Urinary bladder (tissue), 4 donors: ENCODE measurements at places on chromosomes 13 and 19.

GRCh38 chr19:28652765-28653164 lies 560.2 kb downstream of the UQCRFS1 start:
- DNase-seq, result no peak

DNA sequence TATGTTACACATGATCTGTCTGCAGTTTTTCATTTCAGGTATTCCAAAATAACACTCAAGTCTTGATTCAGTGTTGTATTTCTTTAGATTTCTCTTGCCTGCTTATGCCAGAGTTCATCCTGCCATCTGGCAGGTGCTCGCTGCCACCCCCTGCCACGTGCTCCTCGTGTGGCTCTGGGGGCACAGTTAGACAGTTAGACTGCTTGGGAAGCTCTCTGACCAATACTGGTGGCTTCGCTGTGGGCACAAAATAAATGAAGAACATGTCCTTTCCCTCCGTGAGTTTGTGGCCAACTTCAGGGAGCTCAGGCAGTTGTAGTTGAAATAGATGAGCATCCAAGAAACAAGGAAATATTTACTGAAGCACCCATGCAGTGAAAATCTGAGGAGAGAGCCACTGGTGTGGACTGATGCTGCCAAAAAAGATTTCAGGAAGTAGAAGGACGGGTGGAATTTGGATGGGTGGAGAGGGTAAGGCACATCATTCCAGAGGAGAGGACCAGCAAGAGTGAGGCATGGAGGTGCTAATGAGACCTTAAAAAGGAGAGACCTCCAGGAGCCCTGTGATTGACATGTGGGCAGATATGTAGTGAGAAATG lies 37.5 kb upstream of the GPR183 start:
- no peak for DNase-seq

DNA sequence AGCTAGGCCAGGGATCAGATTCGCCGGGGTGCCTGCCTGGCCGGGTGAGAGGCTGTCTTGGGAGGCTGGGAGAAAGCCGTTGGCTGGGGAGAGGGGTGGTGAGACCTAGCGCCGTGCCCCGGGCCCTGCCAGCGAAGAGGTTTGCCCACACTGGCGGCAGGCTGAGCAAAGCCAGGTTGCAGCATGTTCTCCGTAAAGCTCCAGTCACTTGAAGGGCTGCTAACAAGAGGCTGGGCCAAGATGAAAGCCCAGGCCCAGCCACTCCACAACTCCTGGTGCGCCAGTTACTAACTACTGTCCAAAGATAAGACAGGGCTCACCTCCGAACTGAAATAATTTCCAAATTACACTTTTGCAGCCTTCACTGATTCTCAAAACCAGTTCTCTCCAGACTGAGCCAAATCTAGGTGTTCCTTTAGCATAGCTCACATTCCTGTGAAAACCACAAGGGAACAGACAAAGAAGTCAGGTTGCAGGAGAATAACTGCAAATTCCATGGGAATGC lies 16.3 kb downstream of the ELAVL1 start:
- no peak for DNase-seq

DNA sequence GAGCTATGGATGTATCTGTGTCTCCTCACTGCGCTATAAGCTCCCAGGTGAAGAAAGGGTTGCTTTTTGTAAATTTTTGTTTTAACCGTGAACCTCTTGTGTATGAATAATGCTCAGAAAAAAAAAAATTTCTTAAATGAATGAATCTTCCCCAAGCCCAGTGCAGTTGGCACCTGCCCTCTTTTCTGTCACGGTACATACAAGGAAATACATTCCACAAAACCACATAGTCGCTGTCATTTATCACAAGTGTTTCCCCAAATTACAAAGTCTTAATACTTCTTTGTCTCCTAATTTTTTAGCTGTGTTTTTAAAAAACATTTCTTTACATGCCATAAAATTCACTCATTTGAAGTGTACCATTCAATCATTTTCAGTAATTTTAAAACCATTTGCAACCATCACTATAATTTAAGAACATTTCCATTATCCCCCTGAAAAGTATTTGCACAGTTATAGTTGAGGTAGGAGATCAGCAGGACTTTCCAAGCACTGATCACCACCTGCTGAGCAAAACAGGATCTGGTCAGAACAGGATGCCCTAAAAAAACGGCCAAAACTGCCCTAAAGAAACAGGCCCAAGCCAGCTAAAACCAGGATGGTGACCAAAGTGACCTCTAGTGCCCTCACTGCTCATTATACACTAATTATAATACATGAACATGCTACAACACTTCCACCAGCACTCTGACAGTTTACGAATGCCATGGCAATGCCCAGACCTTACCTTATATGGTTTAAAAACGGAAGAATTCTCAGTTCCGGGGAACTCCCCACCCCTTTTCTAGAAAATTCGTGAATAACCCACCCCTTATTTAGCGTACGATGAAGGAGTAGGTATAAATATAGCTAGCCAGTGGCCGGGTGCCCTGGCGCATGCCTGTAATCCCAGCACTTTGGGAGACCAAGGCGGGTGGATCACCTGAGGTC lies 1.3 kb upstream of the TEX30 start:
- no peak for DNase-seq

DNA sequence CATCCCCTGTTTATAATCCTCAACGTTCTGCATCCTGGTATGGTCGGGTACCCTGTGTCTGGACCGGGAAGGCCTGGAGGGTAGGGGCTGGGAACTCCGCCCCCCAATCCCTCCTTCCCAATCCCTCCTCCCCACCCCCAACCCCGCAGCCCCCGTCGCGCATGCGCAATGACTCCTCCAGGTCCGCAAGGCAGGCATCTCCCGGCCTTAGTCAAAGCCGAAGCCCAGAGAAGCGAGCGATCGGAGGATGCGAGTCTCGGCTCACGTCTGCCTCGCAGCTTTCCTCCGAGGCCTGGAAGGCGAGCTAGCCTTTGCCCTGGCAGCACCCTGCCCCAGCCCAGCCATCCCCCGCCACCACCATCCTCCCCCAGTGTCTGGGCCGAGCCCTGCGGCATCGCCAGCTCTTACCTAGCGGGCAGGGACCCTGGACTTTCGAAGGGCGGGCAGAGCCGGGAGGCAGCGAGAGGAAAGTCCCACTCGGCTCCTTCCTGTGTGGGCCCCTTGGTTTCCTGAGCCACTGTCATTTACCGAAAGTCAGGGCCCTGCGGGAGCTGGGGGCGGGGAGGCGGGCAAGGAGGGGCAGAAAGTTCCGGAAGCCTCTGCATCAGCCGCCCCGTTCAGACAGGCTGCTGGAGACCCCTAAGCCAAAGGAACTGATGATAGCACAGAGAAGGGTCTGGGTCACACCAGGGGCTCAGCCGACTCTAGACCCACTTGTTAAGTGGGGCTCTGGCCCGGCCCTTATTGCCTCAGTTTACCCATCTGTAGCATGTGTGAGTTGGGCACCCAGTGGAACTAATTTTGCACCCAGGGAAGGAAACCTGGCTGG lies at the start of gene JAK3:
TSS of gene JAK3 (minus strand) at position 445 of the 829 bp plus-strand sequence. CDS start 3,565 bp downstream, outside the sequence.
- peak; percentile 62 for DNase-seq

- peak; percentile 35 for DNase-seq
Measured at GRCh38 chr13:108947551-108948030, 318.2 kb downstream of the MYO16 start.

- no peak for DNase-seq
Measured at GRCh38 chr13:101955764-101956163, 446.1 kb downstream of the FGF14 start.

DNA sequence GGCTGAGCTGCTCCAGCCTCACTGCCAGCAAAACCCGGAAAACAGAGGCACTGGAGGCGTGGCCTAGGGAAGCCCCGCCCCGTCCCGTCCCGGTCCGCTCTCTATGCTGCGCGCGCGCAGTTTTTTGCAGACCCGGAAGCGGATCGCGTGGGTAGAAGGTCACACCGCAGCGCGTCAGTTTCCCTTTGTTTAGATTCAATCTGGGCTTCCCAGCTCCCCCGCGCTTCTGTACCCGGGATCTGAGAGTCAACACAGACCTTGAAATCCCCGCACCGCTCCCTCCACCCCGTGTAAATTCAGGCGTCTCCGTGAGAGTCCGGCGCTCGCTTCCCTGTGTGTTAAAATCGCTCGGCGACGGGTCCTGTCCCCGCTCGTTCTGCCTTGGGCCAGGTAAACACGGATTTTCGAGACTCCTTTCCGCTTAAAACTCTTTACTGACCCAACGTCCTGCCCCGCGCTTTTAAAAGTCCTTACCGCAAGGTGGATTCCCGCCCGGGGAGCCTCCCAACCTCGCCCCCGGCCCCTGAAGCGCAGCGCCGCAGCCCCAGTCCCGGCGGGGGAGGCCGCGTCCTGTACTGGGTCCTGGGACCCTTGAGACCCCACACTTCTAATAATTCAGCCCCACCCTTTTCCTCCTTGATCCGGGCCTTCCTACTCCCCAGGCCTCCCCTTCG lies at the start of gene ZNF610:
TSS of gene ZNF610 (plus strand) at position 127 of the 674 bp plus-strand sequence. CDS start 12,930 bp downstream, outside the sequence.
- DNase-seq, result peak; percentile 75

DNA sequence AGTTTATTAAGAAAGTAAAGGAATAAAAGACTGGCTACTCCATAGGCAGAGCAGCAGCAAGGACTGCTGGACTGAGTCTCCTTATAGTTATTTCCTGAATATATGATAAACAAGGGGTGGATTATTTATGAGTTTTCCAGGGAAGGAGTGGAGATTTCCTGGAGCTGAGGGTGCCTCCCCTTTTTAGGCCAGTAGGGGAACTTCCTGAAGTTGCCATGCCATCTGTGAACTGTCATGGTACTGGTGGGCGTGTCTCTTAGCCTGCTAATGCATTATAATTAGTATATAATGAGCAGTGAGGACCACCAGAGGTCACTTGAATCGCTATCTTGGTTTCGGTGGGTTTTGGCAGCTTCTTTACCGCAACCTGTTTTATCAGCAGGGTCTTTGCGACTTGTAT lies 13.5 kb downstream of the ZSCAN5A start:
- DNase-seq, result no peak

DNA sequence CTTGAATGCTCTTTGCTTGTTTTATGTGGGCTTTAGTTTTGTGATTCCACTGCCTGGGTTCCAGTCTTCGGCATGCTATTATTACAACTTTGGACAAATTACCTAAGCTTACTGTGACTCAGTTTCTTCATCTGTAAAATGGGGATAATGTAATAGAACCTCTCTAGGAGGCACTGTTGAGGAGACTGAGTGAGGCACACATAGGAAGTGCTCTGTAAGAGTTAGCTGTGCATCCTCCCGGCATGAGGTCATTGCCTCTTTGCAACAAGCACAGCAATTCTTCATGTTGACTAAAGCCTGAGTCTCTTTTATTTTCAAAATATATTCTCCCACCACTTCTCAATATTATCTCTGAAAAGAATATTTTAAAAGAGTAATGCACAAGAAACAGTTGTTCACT lies 227.4 kb downstream of the DLEU7 start:
- DNase-seq, result no peak

DNA sequence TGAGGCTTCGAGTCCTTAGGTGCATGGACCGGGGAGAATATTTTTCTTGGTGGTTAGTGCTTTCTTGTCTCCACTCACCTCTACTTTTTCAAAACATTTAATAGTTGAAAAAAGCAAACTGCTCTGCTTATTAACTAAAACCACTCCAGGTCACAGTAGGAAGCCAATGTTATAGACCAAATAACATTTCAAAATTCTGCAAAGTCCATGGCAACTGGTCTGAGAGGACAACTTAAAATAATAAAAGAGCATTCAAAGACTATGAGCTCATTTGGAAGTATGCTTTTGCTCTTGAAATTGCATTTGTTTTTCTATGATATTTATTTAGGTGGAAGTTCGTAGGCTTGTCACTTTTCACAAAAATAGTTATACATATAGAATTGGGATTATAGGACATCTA lies 483.0 kb downstream of the DCT start:
- no peak for DNase-seq

- DNase-seq, result no peak
Measured at GRCh38 chr13:35592457-35592856, 116.0 kb upstream of the MAB21L1 start.

- no peak for DNase-seq
Measured at GRCh38 chr19:39139305-39139874, 13.8 kb downstream of the PAK4 start.

- DNase-seq, result no peak
Measured at GRCh38 chr13:99311748-99312492, 4.7 kb upstream of the GPR183 start.

- no peak for DNase-seq
Measured at GRCh38 chr13:93562676-93563075, 336.1 kb downstream of the GPC6 start.

DNA sequence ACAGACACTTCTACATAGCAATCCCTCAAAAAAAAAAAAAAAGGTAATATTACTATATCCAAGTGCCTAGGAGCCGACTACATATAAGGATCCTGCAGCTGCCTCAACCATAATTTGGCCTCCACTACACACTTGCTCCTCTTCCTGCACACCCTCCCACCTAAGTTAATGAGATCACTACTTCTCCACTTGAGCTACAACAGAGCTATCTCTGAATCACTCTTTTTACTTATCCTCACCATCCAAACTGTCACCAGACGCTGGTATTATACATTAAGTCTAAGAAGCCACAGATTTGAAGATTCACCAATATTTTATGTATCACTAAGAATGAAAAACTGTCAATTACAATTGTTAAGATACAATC lies 8.3 kb downstream of the OBI1 start:
- DNase-seq, result no peak

GRCh38 chr13:76773448-76774094 lies 112.6 kb downstream of the KCTD12 start:
- DNase-seq, result no peak

- no peak for DNase-seq
Measured at GRCh38 chr19:55667006-55667381, 8.0 kb upstream of the EPN1 start.

DNA sequence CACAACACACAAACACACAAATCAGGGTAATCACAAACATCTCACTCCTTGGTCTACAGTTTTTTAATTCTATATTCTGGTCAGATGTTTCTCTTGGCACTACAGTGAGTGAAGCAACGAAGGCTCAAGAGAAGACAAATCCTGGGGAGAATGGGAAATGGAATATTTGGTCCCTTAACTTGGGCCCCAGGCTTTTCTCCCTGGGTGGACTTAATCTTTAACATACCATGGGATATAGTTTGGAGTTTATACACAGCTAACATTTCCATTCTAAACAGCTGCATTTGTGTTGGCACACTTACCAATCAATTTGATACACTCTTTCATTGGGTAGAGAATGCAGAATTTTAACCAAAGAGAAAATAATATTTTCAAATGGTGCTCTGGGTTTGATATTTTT lies 1132.6 kb upstream of the SLC10A2 start:
- DNase-seq, result no peak

GRCh38 chr19:10826846-10827245 lies 9.2 kb downstream of the TMED1 start:
- no peak for DNase-seq

GRCh38 chr13:60759499-60759898 lies 362.5 kb downstream of the TDRD3 start:
- no peak for DNase-seq

GRCh38 chr19:32388393-32388855 lies 17.1 kb upstream of the DPY19L3 start:
- no peak for DNase-seq

DNA sequence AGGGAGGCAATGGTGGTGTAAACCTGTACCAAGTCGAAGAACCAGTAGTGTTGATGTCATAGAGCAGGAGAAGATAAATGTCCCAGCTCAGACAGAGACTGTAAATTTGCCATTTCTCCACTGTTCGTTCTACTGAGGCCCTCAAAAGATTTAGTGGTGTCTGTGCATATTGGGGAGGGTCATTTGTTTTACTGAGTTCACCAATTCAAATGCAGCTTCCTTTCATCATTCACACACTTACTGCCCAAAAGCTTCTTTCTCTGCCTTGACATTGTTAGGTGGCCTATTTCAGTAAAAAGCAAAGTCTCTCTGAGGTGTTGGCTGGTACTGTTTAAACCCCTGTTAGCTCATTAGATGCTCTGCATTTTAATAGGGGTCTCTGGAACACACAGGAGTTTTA lies 86.2 kb upstream of the EDNRB start:
- DNase-seq, result no peak

- DNase-seq, result no peak
Measured at GRCh38 chr13:90690458-90691080, 656.9 kb upstream of the MIR17HG start.

GRCh38 chr13:37488726-37489125 lies 109.8 kb downstream of the POSTN start:
- no peak for DNase-seq
